ENCODE measurements at places on chromosomes 11 and 22. TPM values are rescaled to one million over a fixed set of nuclear protein-coding genes. Genes with fewer than 3 reads are reported as not detected.

DNA sequence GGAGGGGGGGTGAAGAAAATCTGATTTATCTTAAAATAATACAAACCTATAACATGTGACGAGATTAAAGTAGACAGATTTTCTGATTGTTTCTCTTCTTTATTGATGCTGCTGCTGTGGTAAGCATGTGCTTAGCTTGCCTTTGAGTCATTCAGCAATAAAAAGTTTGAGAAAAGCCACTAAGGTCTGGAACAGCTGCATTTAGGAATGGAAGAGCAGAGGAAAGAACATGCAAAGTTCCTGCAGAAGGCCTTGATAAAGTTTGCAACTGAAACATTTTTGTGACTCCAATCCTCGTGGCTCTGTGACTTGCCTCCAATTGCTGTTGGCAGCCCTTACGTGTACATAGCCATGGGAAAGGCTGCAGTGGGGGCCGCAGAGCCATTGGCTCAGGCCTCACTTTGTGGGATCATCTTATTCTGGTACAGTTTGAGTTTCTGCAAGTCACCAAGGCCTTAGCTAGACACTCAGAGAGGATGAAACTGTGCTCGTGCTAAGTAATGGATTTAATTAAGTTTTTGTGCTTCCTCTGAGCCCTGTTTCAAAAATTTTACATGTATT, 370.2 kb downstream of the AASDHPPT start:
- no peak for DNase-seq

DNA sequence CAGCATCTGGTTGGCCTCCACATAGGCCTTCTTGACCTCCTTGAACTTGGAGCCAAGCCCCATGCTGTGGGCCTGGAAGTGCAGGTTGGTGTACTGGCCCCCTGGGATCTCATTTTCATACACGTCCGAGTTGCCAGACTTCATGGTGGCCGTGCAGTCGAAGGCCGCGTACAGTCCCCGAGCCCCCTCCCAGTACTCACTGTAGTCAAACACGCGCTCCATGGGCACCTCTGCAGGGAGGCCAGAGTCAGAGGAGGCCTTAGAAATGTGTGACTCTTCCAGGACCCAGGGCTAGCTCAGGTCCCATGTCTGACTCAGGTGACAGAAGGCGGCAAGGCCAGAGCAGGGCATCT, 6.7 kb upstream of the LRFN4 start:
- DNase-seq, result no peak

The AP2A2 gene
- 49.8 TPM for total RNA-seq

DNA sequence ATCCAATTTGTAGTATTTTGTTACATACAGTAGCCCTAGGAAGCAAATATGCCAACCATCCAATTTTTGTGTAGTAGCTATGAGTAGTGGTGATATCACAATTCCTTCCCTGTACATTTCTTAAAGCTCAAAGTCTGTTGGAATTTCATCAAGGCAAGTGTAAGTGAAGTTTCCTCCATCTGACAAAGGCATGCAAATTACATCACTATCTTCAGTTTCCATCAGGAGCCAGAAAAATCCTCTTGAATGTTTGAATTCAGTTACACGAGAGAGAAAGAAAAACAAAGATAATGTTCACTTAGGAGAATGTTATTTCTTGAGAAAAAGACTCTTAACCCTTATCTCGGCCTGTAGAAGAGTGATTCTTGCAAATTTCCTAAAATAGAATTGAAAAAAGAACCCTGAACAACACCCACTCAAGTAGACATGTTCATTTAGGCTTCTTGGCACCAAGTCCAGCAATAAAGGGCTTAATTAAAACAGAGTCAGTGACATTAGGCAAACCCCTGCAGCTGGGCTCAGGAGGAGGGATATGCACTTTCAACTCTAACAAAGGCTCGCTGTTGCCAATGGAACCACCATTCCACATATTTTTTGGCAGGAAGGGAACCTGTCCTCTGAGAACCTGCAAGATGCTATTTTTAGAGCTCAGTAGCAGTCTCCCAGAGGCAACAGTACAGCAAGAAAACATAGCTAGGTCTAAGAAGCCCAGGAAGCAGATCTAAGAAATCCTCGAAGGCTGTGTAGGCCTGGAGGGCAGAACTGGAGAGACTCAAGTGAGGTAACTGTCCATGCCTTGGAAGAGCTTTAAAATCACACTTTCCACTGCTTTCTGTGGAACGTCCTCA, 144.6 kb downstream of the CCDC81 start:
- no peak for DNase-seq
